ENCODE measurements at places on chromosomes 5 and 9.

DNA sequence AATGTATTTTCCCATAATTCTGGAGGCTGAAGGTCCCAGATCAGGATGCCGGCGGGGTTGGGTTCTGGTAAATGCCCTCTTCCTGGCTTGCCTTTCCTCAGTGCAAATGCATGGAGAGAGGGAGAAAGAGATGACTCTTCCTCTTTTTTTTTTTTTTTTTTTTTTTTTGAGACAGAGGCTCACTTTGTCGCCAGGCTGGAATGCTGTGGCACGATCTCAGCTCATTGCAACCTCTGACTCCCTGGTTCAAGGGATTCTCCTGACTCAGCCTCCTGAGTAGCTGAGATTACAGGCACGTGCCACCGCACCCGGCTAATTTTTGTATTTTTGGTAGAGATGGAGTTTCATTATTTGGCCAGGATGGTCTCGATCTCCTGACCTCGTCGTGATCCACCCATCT is 300.0 kb upstream of the TAS2R1 start:
- DNase-seq, result no peak

GRCh38 chr5:89236900-89237299 is 353.9 kb upstream of the MEF2C start:
- DNase-seq, result no peak

GRCh38 chr9:134622896-134623257 is 18.7 kb upstream of the COL5A1 start:
- no peak for DNase-seq

- DNase-seq, result no peak
These were observed 1.9 kb downstream of the NPDC1 start for GRCh38 chr9:137044037-137044436.

- no peak for DNase-seq
These were observed 190.6 kb downstream of the MPDZ start for GRCh38 chr9:13088720-13089427.

DNA sequence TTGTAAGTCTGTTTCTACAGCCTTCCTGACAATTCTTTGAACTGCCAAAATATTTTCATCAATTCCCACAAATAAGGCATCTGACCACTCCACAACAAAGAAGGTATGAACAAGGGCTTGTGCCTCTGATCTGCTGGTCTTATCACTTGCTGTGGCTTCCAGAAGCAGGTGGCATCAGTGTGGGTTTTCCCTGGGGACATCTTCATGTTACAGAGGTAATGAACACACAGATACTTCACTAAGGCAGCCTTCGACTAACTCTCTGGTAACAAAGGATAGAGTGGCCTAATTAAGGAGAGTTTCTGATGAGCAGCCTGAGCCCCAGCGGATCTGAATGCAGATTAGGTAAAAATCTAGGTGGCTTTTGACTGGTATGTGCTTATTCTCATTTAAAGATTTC is 15.2 kb upstream of the ERAP2 start:
- no peak for DNase-seq

GRCh38 chr5:42399702-42400101 is 23.5 kb upstream of the GHR start:
- no peak for DNase-seq

DNA sequence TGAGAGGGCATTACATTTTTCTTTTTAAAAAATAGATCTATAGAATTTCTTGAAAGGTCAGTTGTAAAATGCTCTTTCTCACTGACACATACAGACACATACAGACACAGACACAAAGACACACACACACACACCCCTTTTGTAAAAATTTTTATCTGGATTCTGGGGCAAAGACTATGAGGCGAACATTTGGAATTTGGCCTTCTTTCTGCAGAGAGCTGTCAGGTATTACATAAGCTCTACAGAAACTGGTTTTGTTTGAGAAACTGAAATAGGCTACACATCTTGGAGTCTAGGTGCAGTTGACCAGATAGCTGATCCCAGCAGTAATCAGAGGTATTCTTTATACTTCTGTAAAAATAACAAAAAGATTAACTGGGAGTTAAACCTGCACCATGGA is 315.9 kb upstream of the RPS23 start:
- DNase-seq, result no peak

- no peak for DNase-seq
These were observed 14.5 kb downstream of the DOCK2 start for GRCh38 chr5:169651526-169651925.

DNA sequence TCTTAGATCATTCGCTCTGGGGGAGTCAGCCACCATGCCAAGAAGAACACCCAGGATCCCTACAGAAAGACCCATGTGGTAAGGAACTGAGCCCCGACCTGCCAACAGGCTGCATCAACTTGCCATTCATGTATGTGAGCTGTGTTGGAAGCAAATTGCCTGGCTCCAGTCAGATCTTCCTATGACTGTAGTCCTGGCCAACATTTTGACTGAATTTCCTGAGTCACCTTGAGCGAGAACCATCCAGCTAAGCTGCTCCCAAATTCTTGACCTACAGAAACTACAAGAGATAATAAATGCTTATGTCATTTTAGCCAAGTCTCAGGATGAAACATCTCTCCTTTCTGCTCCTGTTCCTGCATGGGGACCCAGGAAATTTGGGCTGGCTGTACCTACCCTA is 40.0 kb upstream of the SLC44A1 start:
- DNase-seq, result no peak

- DNase-seq, result no peak
These were observed 41.1 kb downstream of the ALG2 start for GRCh38 chr9:99180662-99181061.

- DNase-seq, result no peak
These were observed 43.3 kb downstream of the ANKRD33B start for GRCh38 chr5:10607023-10607665.

- DNase-seq, result no peak
These were observed 98.8 kb upstream of the BASP1 start for GRCh38 chr5:17118631-17119030.

DNA sequence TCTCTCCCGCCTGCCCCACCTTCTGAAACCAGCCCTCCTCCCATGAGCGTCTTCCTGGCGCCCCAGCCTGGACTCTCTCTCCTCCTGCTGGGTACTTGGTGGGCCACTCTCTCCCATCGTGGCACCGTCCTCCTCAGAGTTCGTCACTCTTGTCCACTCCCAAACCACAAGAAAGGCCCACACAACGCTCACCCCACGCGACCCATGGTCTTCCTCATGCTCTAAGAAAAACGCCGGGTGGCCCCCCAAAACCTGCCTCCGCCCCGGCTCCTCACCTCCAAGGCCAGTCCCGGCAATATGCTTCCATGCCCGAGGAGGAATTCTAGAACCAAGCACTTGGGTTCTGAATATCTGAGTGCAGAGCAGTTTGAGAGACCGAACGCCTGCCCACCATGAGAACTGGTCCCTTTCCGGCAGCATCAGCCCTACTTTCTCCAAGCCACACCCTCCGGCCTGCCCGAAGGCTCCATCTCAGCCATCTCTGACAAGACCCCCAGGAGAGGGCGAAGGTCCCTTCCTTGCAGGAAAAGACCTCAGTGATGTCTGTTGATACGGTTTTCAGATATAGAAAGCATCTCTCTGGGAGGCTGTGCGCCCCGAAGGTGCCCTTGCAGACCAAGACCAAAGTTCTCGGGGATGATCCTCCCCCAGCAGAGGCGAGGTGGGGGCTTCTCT is 15.0 kb downstream of the SLC6A3 start:
- DNase-seq, result no peak
